ENCODE measurements at places on chromosomes 12 and 14.

- DNase-seq, result no peak
Measured at GRCh38 chr12:26805401-26805971, 27.5 kb downstream of the ITPR2 start.

DNA sequence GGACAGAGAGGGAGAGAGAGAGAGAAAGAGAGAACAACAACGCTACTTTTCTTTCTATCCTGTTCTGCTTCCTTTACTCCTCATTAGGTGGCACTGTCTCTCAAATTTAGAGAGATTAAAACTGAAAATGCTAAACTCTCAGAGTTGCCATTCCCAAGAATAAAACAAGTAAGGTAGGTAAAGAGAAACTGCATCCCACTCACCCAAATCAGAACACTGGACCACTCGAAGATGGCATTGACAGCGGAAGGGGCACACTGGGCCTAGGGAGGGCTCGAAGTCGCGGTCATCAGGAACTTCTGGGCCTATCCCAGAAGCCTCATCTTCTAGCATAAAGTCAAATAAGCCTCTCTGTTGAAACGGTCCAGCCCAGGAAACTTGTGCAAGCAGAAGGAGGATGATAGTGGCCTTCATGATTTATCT is 4.5 kb downstream of the DCN start:
- DNase-seq, result no peak

- DNase-seq, result no peak
Measured at GRCh38 chr14:28757786-28758185, 8.8 kb upstream of the FOXG1 start.

DNA sequence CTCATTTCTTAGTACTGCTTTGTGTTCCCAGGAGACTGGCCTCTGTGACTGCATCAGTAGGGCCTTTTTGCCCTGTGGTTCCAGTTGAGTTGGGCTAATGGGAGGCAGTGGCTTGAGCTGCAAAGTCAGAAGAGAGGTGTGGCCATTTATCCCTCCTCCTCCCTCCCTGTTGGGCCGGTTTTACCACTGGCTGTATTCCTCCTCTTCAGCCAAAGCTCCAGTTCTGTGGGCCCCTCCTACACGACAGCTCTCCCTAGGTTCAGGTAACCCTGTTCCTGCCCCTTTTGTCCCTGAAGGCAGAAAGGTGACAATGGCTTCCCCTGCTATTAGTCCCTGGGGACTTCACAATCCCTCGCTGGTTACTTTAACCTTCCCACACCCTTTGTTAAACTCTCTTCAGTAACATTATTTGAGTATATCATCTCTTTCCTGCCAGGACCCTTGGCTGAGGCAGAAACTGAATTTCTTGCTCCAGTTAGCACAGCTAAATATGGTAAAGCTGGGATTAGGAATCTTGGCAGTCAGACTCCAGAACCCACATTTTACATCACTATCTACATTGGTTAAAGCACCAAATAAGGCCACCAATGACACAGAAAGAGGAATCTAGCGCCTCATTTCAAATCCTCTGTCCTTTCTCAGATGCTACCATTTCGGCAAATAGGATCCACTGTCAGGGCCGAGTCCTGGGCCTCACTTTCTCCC is 121.9 kb upstream of the SLC35F4 start:
- DNase-seq, result no peak

GRCh38 chr14:71328183-71328582 is 420.9 kb downstream of the PCNX1 start:
- DNase-seq, result no peak

- DNase-seq, result no peak
Measured at GRCh38 chr12:31225656-31226535, 100.1 kb downstream of the SINHCAF start.

DNA sequence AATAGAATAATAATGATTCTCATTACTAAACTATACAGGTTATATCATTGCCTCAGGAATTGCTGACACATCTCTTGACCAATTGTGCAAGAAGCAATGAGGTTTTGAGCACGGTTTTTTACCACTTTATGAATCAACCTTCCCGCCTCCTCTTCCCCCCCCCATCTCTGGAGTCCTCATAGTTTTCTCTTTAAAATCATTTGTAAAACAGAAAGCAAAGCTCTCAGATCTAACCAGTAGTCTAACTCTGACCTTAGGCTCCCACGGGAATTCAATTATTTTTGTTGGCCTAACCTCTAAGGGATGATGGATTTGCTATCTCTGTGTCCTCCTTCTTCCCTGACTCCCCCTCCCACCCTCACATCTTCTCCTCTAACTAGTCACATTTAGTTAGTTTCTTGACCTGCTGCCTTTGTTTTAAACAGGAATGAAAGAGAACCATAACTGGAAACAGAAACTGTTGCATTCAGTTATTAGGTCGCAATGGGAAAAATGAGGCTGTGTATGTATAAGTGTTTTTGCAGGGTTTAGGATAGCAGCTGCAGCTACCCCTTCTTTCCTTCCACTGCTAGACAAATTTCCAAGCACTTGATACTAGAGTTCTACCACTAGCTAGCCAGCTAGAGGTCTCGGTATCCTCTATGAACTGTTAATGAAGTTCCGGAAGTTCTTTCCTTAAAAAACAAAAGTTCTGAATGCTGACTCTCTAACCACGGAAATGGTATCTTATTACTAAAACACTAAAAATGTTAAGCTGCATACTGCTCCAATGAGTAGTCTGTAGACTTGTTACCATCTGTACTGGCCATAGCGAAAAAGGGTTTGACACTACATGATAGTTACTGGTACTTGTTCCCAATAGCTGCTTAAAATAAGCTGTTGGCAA is 65.4 kb downstream of the TAOK3 start:
- DNase-seq, result no peak

GRCh38 chr14:68404146-68404527 is 388.7 kb downstream of the ZFP36L1 start:
- DNase-seq, result no peak

DNA sequence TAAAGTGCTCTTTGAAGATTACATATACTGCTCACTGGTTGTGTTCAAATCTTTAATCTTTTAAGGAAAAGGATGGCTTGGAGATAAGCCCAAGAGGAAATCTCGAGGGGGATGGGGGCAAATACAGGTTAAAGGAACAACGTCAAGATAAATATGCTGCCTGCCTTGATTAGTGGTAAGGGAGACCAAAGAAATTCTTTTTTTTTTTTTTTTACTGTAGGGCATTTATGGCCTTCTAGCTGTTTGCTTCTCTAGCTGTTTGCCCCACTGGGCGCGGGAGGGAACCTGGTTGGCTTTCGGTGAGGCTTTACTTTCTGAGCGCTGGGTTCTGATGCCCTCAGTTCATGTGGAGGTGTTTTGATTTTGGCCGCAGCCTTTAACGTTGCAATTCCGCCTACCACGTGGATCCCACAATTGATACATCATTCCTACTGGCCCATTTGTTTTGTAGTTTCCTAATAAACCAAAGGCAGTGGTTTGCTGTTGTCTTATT is 5.7 kb downstream of the CCND2 start:
- no peak for DNase-seq

DNA sequence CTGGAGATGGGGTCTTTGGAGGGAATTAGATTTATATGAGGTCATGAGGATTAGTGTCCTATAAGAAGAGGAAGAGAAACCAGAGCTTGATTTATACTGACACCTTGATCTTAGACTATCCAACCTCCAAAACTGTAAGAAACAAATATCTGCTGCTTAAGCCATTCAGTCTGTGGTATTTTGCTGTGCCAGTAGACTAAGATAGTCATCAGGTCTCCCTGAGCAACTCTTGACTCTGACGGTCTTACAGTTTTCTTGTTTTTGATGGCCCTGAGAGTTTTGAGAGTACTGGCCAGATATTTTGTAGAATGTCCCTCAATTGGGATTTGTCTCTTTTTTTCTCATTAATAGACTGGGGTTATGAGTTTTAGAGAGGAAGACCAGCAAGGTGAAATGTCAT is 51.7 kb downstream of the TSHR start:
- no peak for DNase-seq

- DNase-seq, result no peak
Measured at GRCh38 chr12:12606781-12607589, 4.7 kb upstream of the CREBL2 start.

DNA sequence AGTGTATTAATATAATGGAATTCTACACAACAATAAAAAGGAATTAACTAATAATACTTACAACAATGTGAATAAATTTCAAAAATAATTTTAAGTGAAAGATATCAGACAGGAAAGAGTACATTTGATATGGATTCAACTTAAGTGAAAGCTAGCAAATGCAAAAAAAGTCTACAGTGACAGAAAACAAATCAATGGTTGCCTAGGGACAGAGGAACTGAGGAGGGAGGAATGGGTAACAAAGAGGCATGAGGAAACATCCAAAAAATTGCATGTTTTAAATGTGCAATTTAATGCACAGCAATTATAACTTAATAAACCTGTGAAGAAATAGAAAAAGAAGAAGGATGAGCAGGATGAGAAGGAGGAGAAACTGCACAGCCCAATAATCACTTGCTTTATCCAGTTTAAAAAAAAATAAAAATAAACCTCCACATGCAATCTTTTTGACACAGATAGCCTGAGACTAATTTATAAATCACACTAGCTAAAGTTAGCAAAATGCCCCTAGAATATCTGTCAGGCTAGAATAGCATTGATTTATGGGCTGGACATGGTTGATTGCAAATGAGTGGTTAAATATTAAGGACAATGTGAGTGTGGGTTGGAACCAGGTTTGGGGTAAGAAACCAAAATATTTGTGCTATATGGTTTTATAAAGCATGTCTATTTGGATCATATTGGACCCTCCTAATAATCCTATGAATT is 1089.1 kb downstream of the TRHDE start:
- DNase-seq, result no peak

DNA sequence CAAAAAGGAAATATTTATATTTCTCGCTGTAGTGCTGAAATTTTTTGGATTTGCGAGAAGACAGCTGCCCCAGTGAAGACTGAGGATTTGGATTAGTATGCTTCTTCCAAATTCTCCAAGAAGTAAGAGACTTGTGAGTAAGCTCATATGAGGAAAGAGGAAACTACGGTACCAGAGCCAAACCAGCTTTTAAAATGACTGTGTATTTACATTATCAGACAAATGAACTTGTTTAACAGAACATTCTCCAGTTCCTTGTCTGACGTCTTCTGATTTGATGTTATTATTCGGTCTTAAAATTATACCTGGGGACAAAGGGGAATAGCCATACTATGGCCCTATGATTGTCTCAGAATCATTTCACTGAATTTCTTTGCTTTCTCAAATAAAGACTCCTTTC is 8.0 kb downstream of the CLEC12B start:
- no peak for DNase-seq

- peak; percentile 38 for DNase-seq
Measured at GRCh38 chr14:76844223-76844622, 18.0 kb downstream of the LRRC74A start.

DNA sequence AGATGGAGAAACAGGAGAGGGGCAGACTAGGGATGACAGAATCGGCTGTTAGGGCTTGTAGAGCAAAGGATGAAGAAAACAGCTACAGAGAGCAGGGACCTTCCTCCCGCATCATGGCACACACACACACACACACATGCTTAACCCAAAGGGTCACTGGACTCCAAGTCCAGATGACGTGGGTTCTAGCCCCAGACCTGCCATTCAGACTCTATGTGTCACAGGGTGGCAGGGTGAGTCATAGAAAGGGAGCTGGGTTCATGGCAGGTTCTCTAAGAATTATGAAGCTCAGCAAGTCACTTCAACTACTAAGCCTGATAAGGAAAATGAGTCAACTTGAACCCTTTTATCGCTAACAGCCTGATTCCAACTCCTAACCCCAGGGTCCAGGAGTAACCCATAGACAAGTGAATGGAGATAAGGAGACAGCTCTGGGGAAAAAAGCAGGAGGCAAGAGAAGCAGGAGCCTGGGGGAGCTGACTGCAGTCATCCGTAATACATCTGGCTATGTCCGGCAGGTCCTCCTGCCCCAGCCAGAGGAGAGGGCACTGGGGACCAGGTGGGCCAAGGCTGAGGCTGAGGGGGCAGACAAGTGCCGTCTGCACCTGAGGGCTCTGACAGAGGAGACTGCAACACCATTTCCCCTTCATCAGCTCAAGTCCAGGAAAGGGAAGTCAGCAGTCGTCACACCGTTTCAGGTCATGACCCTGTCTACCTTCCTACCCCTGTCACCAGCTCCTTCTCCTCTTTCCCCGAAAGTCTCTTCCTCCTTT is 3.6 kb upstream of the TNFRSF1A start:
- no peak for DNase-seq

DNA sequence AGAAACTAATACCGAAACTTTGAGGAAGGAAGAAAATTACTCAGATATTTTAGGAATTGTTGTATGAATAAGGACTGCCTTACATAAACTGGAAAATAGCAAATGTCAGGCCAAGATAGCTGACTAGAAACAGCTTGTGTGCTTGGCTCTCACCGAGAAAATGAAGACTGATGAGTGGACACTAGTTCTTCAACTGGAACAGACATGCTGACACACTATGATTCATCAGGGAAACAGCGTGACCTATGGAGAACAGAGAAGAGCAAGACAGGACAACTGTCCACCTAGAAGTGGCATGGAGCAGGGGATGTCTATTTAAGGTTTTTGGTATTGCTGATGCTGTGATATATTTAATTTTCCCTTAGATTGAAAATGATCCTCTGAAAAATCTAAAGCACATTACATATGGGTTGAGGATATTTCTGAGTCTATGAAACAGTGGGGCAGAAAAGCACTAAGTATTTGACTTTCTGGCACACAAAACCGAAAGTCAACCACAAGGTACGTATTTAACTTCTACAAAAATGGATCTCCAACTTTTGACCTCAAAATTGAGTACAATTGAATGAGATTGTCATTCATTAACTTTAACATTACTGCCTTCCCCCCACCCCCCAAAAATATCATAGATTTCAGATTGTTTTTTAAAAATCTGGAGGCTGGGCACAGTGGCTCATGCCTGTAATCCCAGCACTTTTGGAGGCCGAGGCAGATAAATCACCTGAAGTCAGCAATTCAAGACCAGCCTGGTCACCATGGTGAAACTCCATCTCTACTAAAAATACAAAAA is 863.2 kb downstream of the LRFN5 start:
- DNase-seq, result no peak

- no peak for DNase-seq
Measured at GRCh38 chr12:107847430-107847829, 72.9 kb downstream of the ASCL4 start.

DNA sequence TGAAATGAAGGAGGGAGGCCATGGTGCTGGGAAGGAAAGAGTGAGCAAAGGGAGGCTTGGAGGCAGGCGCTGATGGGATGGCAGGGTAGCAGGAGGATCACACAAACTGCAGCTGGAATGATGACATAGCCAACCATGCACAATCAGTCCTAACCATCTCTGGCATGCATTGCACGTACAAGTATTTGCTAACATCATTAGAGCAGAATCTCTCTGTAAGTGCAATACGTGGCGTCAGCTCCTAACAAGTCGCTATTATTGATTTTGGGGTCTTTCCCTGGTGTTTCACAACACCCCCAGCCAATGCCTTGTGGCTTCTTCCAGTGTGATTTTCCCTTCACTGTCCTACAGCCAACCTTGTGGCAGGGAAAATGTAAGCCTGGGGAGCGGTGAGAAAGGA is 18.5 kb downstream of the BDKRB1 start:
- DNase-seq, result no peak

GRCh38 chr14:80584744-80585505 is 356.6 kb downstream of the CEP128 start:
- no peak for DNase-seq

- DNase-seq, result no peak
Measured at GRCh38 chr14:92308716-92309115, 14.2 kb upstream of the SLC24A4 start.

Measured in lower leg skin (tissue), 4 donors.